Fibroblast of the aortic adventitia (primary cell): ENCODE measurements at places on chromosomes 3 and 15. TPM values are rescaled to one million over a fixed set of nuclear protein-coding genes. Genes with fewer than 3 reads are reported as not detected.
A peak's percentile ranks its signal among the peaks of the same experiment; 100 is the strongest.

GRCh38 chr3:170670504-170670903 is 84.6 kb upstream of the SLC7A14 start:
- DNase-seq: no peak

DNA sequence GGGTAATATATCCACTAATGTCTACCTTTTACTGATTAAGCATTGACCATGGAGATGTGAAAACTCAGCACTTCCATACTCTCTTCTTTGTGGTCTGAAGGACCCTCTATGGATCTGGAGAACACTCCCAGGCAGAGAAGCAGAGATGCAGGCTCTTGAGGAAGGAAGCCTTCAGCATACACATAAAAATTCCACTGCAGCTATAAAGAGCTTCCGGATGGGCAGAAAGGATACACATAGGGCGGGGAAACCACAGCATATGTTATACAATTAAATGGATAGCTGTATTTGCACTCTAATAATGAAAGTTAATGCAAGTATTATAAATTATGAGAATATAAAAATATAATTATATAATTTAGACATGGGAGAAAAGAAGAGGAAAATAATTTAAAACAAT is 1258.2 kb upstream of the ALCAM start:
- no peak for DNase-seq

DNA sequence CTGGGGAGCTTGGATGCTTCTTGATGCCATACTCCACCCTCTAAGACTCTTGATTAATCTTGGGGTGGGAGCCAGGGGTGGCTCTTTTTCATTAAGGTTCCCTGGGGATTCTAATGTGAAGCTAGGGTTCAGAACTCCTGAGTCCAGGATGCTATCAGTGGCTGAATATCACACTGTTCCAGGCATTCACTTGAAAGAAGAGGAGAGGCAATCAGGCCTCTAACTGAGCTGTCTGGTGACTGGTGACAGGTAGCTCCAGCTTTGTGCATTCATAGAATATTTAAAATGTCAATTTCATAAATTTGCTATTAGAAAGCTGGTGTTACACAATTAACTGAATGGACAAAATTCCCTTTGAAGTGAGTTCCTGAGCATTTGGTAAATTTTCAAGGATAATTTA is 139.0 kb downstream of the CHDH start:
- DNase-seq: no peak

- DNase-seq: no peak
Measured at GRCh38 chr3:16366581-16366980, 101.6 kb downstream of the OXNAD1 start.

- no peak for DNase-seq
Measured at GRCh38 chr15:33871980-33872379, 96.3 kb upstream of the CHRM5 start.

GRCh38 chr3:149509526-149509925 is 35.0 kb downstream of the TM4SF4 start:
- no peak for DNase-seq

DNA sequence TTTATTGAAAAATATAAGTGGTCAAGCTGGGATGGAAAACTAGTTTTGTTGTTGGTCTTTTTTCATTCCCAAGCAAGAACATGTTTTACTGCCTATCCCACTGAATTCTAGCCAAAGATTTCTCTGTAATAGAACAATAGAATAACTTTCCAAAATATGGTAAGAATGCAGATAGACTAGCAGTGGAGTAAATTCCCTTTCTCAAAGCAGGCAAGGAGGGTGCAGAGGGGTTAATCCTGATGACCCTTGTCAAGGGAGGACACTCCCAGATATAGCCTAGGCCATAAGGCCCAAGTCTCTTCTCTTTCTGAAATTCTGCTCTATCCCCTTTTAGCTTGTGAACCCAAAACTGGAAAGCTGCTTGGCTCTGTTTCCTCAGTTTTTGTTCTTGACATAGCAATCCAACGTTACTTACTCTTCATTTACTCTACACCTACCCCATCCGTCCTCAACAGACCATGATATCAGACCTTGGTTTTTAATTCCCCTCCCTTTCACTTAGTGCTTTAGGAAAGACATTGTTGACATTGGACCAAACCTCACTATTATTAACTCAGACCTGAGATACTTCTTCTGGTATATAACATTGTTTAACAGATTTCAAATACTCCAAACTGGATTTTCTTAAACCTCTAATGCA is 453.6 kb upstream of the THBS1 start:
- peak; percentile 90 for DNase-seq

DNA sequence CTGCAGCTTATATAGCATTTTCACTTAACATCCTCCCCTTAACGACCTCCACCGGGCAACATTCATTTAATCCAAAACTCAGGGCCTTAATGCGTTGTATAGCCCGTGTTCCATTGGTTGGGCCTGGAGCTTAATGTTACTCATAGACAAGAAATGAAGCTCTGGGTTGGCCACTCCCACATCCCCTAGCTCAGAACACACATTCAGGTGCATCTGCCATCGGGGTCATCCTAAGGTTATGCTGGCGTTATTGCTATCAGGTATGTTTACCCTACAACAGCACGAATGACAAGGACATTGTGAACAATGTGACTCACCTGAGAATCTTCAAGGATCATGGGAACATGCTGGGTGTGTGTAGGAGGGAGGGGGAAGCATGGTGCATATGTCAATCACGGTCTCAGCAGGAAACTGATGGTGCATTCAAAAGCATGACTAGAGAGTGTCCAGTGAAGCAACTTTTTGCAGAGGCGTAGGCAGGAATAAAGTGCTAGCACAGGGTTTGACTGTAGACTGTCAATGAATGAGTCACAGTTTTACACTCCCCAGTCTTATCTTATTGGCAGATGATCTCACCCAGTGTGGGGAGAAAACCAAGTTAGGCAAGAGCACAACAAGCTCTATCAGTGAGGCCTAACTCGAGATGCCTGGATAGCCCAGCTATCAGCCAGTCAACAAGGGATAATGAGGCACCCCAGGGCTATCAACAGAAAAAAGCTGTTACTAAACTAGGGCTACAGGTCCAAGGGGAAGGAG is 402.1 kb upstream of the MCTP2 start:
- peak; percentile 88 for DNase-seq

ALPK3 gene
- 0.18 and 0.65 TPM in 2 replicates for total RNA-seq

DNA sequence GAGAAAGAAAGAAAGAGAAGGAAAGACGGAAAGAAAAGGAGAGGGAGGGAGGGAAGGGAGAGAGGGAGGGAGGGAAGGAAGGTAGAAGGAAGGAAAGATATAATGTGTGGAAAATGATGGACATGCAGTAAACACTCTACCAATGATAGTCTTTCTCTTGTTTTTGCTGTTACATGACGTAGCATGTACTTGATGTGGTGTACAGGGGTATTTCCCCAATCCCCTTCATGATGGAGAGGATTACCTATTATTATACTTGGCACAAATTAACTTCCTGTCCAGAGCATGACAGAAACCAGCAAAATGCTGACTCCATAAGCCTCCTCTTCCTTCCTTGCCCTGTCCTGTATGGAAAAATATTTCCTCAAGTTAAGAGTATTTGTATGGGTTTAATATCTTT is 124.4 kb downstream of the B3GALNT1 start:
- no peak for DNase-seq

GRCh38 chr3:143811602-143812001 is 36.7 kb downstream of the SLC9A9 start:
- DNase-seq: no peak

EXD1 gene
- total RNA-seq: not detected in 2 replicates

DNA sequence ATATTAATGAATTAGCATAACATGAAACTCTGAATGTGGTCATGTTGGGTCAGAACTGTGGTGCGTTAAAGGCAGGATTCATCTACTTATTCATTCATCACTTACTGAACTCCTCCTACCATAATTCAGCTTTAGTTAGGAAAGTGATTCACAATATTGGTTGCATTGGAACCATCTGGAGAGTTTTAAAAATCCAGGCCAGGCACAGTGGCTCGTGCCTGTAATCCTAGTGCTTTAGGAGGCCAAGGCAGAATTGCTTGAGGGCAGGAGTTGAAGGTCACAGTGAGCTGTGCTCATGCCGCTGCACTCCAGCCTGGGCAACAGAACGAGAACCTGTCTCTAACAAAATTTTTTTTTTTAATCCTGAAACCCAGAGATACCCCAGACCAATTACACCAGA is 44.2 kb upstream of the ATG7 start:
- no peak for DNase-seq

GRCh38 chr3:5644773-5645670 is 457.5 kb downstream of the EDEM1 start:
- DNase-seq: no peak
